Mesothelial cell of epicardium (in vitro differentiated cells): ENCODE measurements at places on chromosomes 7 and 10.

DNA sequence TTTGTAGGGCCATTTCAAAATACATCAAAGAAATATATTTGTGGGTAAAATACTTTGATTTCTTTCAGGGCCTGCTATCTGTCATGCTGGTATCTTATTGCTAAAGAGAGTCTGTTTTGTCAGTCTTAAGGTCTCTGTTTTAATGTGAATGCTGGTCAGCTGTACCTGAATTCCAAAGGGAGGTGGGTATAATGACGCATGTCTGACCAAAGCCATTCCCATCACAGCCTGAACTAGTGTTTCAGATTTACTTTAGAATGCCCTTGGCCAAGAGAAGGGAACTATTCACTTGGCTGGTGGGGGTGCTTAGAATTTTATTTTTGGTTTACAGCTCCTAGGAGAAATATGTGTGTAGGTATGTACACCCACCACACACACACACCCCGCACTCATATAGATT lies 30.6 kb upstream of the MYL10 start:
- H3K27me3 ChIP-seq: peaks cover 8% of the 10 kb centered on the region
- H3K4me3 ChIP-seq: no peak overlapping the region
- H3K27ac ChIP-seq: no peak overlapping the region
- H3K36me3 ChIP-seq: peaks cover 1% of the 10 kb centered on the region

DNA sequence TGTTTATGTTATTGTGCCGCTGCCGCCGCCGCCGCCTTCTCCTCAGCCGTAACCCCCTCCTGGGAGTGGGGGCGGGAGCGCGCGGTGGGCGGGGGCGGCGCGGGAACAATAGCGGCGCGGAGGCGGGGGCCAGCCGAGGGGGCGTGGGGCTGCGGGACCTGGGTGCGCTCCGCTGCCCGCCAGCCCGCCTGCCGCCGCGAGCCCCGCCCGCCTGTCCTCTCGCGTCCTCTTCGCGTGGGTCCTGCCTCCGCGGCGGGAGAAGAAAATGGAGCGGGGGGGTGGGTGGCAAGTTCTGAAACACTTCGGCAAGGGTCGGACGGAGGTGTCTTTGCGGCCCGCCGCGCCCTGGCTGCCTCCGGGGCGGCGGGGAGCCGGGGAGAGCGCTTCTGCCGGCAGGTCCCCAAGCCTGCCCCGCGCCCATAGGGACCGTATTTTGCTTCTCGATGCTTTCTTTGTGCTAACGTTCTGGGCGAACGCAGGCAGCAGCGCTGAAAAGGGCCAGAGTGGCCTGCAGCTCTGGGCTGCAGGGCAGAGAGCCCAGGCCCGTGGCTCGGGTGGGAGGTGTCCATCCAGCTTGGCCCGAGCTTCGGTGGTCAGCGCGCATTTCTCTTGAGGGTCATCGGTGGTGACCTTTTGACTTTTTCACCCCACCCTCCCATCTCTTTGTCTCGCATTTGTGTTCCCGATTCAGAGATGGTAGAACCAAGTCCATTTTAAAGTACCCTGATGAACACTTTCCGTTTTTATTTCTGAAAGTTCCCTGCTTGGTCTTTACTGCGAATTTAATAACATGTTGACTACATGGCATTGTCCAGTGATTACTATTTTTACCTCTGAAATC lies 613 bp downstream of the MAPK8 start:
- peaks cover 26% of the 10 kb centered on the region for H3K4me1 ChIP-seq
- H3K4me3 ChIP-seq: peak overlapping the region; percentile 73
- H3K27ac ChIP-seq: peak overlapping the region; percentile 47

GRCh38 chr7:30012757-30013156 lies 13.7 kb downstream of the FKBP14 start:
- no peak overlapping the region for H3K4me3 ChIP-seq
- no peaks in the 10 kb centered on the region for H3K27me3 ChIP-seq
- H3K4me1 ChIP-seq: peaks cover 8% of the 10 kb centered on the region
- no peak for DNase-seq

DNA sequence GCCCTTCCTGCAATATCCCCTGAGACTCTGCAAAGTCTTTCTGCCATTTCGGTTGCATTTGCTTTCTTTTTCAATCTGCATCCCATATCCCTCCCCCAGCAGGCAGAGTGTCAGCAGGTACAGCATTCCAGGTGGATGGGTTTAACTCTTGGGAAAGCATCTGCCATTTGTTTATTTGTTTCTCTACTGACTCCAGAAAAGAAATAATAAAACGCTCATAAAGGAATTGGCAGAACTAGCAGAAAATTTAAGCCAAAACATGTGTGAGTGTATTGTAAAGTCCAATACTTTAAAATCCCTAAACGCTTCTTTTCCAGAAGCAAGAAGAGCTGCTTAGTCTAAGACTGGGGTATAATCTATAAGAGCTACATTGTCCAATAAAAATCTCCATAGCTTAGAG lies 393.8 kb downstream of the TNS3 start:
- H3K36me3 ChIP-seq: no peaks in the 10 kb centered on the region
- peaks cover 2% of the 10 kb centered on the region for H3K27me3 ChIP-seq
- no peak overlapping the region for H3K27ac ChIP-seq

GRCh38 chr7:1422512-1423263 lies 36.6 kb downstream of the MICALL2 start:
- peaks cover 10% of the 10 kb centered on the region for H3K4me1 ChIP-seq
- H3K27me3 ChIP-seq: peaks cover 44% of the 10 kb centered on the region
- no peak for DNase-seq
- H3K36me3 ChIP-seq: no peaks in the 10 kb centered on the region
- H3K4me3 ChIP-seq: peak overlapping the region; percentile 38
- peak overlapping the region; percentile 25 for H3K27ac ChIP-seq

DNA sequence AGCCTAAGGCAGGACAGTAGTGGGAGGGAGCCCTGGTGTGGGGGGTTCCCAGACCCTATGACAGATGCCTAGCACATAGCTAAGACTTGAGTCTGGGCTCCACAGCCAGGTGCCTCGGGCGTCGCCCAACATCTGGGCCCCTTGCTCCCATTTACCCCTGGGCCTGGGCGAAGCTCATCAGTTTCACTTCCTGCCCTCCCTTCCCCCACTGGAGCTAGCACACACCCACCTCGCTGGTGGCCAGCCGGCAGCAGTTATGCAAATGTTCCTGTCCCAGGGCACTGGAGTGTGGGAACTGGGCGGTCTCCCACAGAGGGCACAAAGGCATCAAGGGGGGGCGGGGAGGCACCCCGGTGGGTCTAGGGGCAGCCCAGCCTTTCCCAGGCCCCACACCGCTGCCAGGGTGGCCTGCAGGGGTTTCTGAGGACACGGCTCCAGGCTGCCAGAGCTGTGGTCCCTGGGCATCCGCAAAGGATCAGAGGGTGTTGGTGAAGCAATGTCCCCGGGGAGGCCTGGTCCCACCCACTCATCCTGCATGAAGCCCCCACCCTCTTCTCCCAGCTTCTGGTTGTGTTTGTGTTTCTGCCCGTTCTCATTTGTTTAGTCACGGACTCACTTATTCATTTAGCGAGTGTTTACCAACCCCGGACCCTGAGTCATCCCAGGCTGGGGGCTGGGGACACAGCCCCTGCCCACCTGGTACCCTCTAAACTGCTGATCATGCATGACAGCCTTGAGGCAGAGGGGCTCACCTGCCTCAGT lies 20.4 kb downstream of the SH2B2 start:
- no peak for DNase-seq
- H3K4me1 ChIP-seq: no peaks in the 10 kb centered on the region
- no peaks in the 10 kb centered on the region for H3K27me3 ChIP-seq
- no peak overlapping the region for H3K4me3 ChIP-seq

DNA sequence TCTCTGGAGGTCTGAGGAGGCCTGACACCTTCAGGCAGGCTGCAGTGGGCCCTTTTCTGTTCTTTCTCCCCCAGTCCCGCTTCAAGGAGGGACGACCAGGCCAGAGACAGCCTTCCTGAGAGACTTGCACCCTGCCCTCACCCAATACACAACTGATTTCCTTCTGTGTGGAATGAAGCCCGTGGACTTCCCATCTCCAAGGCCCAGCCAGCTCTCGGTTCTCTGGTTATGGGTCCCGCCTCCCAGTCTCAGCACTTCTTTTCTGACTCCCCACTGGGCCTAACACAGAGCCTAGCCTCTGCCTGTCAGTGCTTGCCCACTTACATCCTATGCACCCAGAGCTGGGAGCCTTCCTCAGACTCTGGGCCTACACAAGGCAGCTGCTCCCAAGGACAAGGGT lies 24.1 kb upstream of the ADCYAP1R1 start:
- H3K4me3 ChIP-seq: no peak overlapping the region
- no peak for DNase-seq
- peaks cover 13% of the 10 kb centered on the region for H3K4me1 ChIP-seq
- H3K27me3 ChIP-seq: peaks cover 22% of the 10 kb centered on the region
- H3K27ac ChIP-seq: no peak overlapping the region

GRCh38 chr10:77910524-77911145 lies 15.9 kb downstream of the DLG5 start:
- H3K27ac ChIP-seq: no peak overlapping the region
- DNase-seq: no peak
- no peaks in the 10 kb centered on the region for H3K27me3 ChIP-seq
- peaks cover under 1% of the 10 kb centered on the region for H3K36me3 ChIP-seq
- H3K4me1 ChIP-seq: peaks cover 14% of the 10 kb centered on the region
- H3K4me3 ChIP-seq: no peak overlapping the region

DNA sequence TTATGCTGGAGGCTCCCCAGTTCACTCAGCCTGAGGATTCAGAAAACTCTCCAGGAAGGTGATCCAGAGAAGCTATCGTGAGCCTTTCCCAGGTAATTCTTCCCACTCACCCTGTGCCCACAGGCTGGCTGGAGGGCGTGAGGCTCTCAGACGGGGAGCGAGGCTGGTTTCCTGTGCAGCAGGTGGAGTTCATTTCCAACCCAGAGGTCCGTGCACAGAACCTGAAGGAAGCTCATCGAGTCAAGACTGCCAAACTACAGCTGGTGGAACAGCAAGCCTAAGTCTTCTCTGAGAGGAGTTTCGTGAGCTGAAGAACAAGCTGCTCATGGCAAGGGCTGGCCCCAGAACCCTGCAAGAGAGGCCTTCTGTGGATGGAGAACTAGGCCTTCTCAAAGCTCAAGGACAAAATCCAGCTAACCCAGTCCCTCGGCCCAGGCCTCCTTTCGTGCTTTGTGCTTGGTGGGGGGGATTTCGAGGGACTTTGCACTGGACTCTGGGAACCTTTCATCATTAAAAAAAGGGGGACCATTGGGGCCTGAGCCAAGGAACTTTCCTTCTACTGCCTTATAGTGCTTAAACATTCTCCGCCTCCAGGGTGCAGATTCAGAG lies 23.6 kb downstream of the NOBOX start:
- peaks cover 10% of the 10 kb centered on the region for H3K4me1 ChIP-seq
- H3K27ac ChIP-seq: no peak overlapping the region
- H3K4me3 ChIP-seq: no peak overlapping the region
- no peak for DNase-seq

GRCh38 chr10:62653254-62653653 lies 151.3 kb upstream of the ADO start:
- DNase-seq: no peak
- H3K4me1 ChIP-seq: no peaks in the 10 kb centered on the region
- H3K27me3 ChIP-seq: peaks cover 13% of the 10 kb centered on the region
- H3K27ac ChIP-seq: no peak overlapping the region

GRCh38 chr7:66140924-66141323 lies 26.3 kb downstream of the CRCP start:
- H3K27ac ChIP-seq: peak overlapping the region; percentile 87
- H3K4me3 ChIP-seq: no peak overlapping the region
- no peaks in the 10 kb centered on the region for H3K27me3 ChIP-seq
- DNase-seq: peak; percentile 36
- peaks cover 39% of the 10 kb centered on the region for H3K36me3 ChIP-seq

GRCh38 chr10:52343439-52343838 lies 29.4 kb downstream of the DKK1 start:
- H3K4me3 ChIP-seq: no peak overlapping the region
- no peak overlapping the region for H3K27ac ChIP-seq
- H3K27me3 ChIP-seq: peaks cover 2% of the 10 kb centered on the region
- H3K36me3 ChIP-seq: no peaks in the 10 kb centered on the region
- H3K4me1 ChIP-seq: no peaks in the 10 kb centered on the region

GRCh38 chr7:80204919-80205318 lies 70.3 kb downstream of the GNAI1 start:
- peaks cover 26% of the 10 kb centered on the region for H3K36me3 ChIP-seq
- no peaks in the 10 kb centered on the region for H3K27me3 ChIP-seq
- peaks cover 20% of the 10 kb centered on the region for H3K4me1 ChIP-seq

GRCh38 chr10:24307696-24308485 lies 99.0 kb downstream of the KIAA1217 start:
- H3K36me3 ChIP-seq: peaks cover 37% of the 10 kb centered on the region
- H3K4me3 ChIP-seq: no peak overlapping the region
- DNase-seq: no peak
- peaks cover 39% of the 10 kb centered on the region for H3K4me1 ChIP-seq
- peak overlapping the region; percentile 82 for H3K27ac ChIP-seq

DNA sequence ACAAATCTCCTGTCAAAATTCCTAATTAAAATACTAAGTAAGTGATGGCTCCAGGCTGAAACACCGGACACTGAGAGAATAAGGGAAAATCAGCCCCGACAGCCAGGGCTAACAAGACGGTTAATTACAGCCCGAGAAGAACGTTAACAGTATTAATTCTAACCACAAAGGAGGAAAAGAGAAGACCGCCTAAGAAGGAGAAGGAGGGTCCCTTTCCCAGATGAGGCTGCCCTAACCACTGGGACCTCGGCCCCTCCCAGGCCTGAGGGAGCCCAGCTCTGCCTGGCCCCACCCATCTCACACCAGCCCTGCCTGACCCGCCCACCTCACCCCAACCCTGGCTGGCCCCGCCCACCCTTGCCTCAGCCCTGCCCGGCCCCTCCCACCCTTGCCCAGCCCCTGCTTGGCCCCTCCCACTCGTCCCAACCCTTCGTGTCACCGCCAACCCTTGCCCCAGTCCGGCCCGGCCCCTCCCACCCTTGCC lies 51.3 kb downstream of the PWWP2B start:
- H3K27ac ChIP-seq: peak overlapping the region; percentile 98
- no peak for DNase-seq
- no peaks in the 10 kb centered on the region for H3K36me3 ChIP-seq
- H3K4me3 ChIP-seq: no peak overlapping the region

DNA sequence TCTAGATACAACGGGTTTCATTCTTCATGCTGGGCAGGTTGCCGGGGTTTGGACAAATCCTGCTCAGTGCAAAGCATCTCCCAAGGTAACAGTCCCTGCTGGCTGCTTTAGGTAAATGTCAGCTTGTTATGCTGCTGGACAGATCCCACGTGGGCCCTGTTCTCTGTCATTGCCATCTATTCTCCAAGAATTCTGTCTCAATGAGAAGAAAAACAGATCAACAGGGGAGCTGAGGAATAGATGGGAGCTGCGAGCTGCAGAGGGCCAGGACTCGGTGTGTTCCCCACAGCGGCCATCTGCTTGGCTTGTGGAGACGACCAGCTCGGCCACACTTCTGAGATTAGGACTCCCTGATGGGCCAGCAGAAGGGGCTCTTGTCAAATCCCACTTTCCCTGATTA lies 235.2 kb downstream of the DPP6 start:
- no peak overlapping the region for H3K4me3 ChIP-seq
- no peak overlapping the region for H3K27ac ChIP-seq
- DNase-seq: no peak
- no peaks in the 10 kb centered on the region for H3K4me1 ChIP-seq
